ENCODE measurements at places on chromosomes 5 and 9.

- no peak for DNase-seq
These were observed 2.1 kb downstream of the FGF18 start for GRCh38 chr5:171421331-171422262.

DNA sequence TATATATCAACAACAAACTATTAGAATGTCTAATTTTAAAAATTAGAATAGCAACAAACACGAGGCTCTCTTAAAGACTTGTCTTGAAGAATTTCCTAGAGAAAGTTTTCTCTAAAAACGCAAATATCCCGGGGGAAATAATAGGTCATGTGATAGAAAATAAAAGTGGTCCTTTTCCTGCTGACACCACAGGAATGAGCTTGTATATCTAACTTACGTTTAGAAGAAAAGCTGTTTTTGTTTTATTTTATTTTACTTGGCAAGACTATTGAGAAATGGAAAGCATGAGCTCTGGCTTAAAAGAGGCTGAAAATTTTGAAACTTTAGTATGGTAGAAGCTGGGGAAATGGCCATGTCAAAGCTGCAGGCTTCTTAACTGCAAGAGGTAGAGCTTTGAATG is 465.0 kb downstream of the AGTPBP1 start:
- no peak for DNase-seq

GRCh38 chr5:71810471-71811195 is 91.6 kb downstream of the CARTPT start:
- no peak for DNase-seq

DNA sequence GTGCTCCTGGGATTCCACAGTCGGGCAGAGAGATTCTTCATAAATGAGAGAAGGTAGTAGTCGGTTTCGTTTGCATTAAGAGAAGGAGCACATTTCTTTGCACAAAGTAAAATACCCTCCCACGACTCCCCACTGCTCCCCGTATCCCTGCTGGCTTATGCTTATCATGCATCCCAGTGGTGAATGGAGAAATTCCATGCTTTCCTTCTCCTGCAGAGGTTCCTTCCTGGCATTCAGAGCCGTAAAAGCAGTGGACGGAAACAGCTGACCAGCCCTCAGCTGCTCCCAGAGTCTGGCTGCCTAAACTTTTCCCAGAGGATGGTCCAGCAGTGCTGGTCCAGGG is 93.1 kb downstream of the C9orf152 start:
- no peak for DNase-seq

DNA sequence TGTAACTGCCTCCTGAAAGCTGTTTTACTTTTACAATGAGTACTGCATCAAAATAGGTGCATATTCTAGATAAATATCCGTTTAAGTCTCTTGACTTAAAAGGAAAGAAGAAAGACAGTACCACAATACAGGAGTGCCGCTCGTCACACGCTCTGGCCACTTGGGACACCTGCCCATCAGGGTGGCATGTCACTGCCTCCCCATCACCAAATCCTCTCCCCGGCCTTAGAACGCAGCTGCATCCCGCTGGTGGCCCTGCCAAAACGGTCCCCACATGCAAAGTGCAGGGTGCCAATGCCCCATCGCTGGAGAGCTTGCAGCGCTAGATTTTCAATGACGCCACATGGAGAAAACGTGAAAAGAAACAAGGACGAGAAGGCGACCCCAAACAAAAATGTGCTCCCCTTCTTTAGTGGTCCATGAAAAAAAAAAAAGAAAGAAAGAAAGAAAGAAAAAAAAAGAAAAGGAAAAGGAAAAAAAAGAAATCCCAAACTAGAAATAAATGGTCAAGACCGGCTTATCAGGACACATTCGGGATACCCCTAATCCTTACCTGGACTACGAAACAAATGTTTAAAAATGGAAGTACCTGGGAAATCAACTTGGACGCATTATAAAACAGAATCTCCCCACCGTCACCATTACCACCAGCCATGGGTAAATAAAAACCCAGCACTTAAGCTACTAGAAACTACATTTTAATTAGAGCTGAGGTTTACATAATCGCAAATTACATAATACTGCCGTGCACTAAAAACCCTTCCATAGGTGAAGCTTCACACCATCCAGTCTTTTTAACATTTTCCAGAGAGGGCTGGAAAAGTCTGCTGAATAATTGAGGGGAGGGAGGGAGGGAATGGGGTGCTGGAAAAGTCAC is 1.0 kb downstream of the ANKH start:
- DNase-seq = no peak

All from RCC 7860 (cell line).